Activated CD8-positive, alpha-beta memory T cell treated with anti-CD3 and anti-CD28 coated beads, Interleukin-2, amount 10 ng/mL, durations not matched to agents 7 days and 5 days (primary cell): ENCODE measurements at places on chromosomes 13 and 19. TPM values are rescaled to one million over a fixed set of nuclear protein-coding genes. Genes with fewer than 3 reads are reported as not detected.

Gene CYP4F3
- total RNA-seq = 0.26 TPM

Gene GJB2
- total RNA-seq = 8.7 TPM

Gene F2RL3
- total RNA-seq = 0.12 TPM

Gene ZNF841
- total RNA-seq = 22.3 TPM

Gene OVOL3
- total RNA-seq = not detected

Gene PODNL1
- total RNA-seq = 0.47 TPM

Gene PCID2
- total RNA-seq = 68.0 TPM

Gene KLF1
- 0.29 TPM for total RNA-seq

Gene CRLF1
- total RNA-seq = not detected

Gene MAST1
- 2.5 TPM for total RNA-seq

Gene CEACAM19
- not detected for total RNA-seq

Gene CTXN1
- total RNA-seq = not detected

Gene IZUMO4
- total RNA-seq = 10.1 TPM

Gene POU4F1
- 0.18 TPM for total RNA-seq

Gene REEP6
- 1.3 TPM for total RNA-seq

Gene C19orf38
- 1.7 TPM for total RNA-seq

Gene RFPL4A
- not detected for total RNA-seq

Gene SLC17A7
- total RNA-seq = 0.55 TPM

Gene TICAM1
- 19.5 TPM for total RNA-seq

Gene FXYD1
- not detected for total RNA-seq

Gene SEMA6B
- total RNA-seq = not detected

Gene PEAK3
- not detected for total RNA-seq

Gene FGF9
- total RNA-seq = 0.89 TPM

Gene ERCC1
- 73.4 TPM for total RNA-seq

Gene PNMA8A
- 0.29 TPM for total RNA-seq

Gene HSPB6
- not detected for total RNA-seq

Gene SPIB
- 0.23 TPM for total RNA-seq

Gene CDC42EP5
- total RNA-seq = not detected
